ENCODE measurements at places on chromosomes 2 and 18.
A peak's percentile ranks its signal among the peaks of the same experiment; 100 is the strongest.

- no peak for DNase-seq
Observed at GRCh38 chr2:38097258-38097987, 21.5 kb upstream of the CYP1B1 start.

- DNase-seq: peak; percentile 36
Observed at GRCh38 chr2:46002507-46002883, 294.7 kb upstream of the EPAS1 start.

DNA sequence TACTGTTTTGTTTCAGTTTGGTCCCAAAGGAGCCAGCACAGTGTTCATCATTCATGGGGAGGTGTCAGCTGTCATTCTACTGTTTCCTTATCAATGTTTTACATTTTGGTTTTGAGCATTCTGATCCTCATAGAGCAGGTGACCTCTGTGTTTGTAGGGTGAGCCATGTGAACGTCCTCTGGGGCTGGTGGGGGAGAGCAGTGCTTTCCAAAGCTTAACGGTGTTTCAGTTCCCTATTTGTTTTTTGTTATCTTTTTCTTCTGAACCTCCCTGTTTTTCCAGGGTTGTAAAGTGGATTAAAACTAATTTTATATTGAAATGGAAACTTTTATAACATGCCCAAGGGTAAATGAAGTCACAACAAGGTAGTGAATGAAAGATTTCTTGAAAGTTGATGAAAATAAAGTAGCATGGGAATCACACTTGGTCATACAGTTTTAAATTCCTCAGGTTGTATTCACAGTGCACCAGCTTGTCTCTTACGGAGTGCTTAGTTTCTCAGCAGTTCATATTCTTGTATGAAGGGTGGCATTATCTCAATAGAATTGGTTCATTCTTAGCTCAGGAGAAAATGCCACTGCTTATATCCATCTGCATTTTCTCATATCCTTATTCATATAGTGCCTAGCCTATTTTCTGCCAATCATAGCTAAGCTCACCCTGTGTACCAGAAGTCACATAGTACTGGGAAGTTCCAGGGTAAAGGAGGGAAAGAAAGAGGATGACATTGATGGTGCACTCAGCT is 54.5 kb downstream of the MAP4K4 start:
- no peak for DNase-seq

DNA sequence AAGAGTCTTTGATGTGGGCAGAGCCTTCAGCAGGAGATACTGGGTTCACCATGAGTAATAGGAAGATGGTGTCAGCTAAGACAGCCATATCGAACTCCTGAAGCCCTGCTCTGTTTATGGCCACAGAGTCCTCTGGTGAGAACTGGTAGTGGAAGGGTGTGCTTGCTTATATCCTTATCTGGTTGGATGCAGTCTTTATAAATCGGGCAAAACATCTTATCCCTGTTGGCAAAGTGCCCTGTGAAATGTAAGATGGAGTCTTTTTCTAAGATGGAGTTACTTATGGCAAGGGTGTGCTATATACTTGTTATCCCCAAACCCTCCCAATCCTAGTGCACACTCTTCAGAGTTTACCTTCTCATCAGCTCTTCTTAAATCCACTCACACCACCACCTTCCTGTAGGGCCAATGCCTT is 190.8 kb upstream of the PARD3B start:
- no peak for DNase-seq

DNA sequence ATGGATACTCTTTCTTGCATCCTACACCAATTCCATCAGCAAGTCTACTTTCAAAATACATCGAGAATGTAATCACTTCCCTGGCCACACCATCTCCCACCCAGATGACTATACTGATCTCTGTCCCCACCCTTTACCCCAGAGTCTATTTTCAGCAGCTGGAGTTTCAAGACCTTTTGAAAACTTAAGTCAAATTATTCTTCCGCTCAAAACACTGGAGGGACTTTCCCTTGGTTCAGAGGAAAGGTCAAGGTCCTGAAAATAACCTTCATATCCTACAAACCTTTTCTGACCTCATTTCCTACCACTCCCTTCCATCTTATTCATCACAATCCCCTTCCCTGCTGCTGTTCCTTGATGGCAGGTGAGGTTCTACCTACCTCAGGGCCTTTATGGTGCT is 58.8 kb upstream of the LYPD6 start:
- DNase-seq: no peak

- DNase-seq: no peak
Observed at GRCh38 chr2:10439185-10439879, 8.8 kb downstream of the ODC1 start.

DNA sequence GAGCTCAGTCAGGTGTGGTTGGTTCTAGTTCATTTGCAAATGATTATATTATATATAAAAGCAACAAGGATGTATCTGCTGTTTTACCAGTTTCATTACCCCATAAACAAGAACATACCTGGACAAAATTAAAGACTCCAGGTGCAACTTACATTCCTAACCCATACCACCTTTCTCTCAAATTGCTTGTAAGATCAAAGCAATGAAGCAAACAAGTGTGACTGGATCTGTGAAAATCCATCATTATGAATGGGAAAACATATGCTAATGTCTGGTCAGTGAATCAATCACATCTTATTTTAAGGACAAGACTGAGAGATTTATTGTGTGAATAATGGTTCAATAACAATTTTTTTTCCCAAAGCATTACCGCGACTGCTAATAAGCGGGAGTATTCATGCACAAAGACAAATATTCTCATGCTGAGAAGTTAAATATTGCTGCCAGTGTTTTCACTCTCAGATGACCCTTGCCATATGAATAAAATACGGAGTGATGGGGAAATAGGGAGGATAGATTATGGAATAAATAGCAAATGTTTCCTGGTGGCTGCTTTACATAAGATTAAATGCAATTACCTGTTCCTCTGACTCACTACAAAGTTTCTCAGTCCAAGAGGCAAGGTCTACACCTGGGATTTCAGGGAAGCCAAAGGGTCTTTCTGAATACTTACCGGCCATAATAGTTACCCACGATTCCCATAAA is 59.3 kb downstream of the WDR75 start:
- peak; percentile 8 for DNase-seq

DNA sequence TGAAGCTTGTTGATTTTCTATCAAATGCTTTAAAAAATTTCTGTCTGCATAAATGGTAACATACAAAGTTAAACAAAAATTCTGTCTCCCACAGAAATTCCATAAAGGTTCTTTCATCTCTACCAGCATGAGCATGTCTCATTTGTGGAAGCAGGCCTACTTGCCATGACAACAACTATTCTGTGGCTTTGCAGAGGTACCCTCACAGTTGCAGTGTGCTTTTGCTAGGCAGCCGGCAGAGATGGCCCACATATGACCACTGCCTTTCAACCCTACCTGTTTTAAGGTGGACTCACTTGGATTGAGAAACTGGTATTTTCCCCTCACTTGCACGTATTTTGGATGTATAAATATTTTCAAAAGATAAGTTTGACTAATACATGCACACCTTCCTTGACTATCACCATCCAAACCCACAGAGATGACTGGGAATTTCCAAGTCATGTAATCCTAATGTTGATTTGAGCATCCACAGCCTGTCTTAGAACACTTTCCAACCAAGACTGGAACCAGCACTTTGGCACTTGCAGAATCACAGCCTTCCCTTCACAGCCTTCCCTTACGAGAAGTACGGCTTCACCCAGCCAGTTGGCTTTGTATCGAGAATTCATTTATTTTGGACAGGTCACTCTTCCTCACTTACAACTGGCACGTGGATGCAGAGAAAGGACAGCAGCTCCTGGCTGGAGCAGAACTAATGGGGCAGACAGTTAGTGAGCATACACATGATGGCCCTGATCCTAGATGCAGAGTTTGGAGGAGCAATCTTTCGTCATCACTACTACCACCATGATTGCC is 9.3 kb upstream of the FHL2 start:
- no peak for DNase-seq

GRCh38 chr2:144137705-144138428 is 382.1 kb downstream of the ZEB2 start:
- peak; percentile 18 for DNase-seq

DNA sequence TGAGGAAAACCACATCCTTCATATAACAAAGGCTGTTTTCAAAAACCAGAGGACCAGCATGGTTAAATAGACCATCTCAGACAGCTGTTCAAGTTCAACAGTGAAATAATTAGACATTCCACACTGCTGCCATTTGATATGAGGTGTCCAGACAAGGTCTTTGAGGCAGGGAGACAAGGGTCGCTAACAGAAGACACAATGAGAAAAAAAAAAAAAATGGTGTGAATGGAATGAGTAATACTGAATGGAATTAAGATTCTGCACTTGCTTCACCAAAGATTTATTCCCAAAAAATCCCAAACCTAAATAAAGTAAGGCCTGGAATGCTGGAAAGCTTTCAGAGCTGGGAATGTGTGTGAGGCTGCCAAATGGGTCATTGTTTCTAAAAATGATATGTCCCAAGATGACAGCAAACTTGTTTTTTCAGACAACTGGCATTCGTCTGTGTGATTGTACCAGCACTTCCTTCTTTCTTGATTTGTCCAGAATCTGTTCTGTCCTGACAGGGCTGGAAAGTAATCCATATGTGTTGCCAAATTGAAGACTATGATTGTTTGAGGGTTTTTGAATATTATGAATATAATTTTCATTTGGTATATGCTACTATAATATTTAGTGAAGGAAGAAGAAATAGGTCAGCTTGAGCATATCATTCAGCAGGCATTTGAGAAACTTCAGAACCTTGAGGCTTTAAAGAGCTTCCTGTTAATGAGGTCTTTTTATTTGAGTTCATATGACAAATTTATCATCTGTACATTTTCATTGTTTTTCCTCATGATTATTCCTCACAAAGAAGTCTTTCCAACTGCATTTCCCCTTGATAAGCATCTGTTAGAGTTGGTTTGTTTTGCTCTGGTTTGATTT is 85.2 kb upstream of the ITGA4 start:
- DNase-seq: peak; percentile 61

GRCh38 chr2:197077336-197077735 is 150.8 kb upstream of the PGAP1 start:
- no peak for DNase-seq

- DNase-seq: no peak
Observed at GRCh38 chr18:51323961-51324360, 126.5 kb upstream of the MEX3C start.

DNA sequence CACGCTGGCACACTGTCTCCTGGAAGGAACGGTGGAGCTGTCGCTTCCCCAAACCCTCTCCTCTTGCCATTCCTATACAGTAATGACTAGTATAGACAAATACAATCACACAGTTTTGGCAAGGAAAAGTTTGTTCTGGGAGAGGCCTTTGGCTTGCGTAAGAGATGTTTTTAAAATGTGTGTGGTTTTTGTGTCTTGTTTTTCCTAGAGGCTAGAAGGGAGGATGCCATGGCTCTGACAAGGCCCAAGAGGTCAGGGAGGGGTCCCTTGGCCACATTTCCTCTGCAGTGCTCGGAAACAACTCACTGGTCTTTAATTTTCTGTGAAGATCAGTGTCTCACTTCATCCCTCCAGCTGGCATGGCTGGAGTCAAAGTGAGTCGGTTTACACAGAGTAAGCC is 195.9 kb downstream of the SH3RF3 start:
- DNase-seq: peak; percentile 48

GRCh38 chr2:48674933-48675332 is 57.3 kb downstream of the GTF2A1L start:
- DNase-seq: no peak

- no peak for DNase-seq
Observed at GRCh38 chr2:70984576-70985282, 6.3 kb downstream of the ANKRD53 start.

DNA sequence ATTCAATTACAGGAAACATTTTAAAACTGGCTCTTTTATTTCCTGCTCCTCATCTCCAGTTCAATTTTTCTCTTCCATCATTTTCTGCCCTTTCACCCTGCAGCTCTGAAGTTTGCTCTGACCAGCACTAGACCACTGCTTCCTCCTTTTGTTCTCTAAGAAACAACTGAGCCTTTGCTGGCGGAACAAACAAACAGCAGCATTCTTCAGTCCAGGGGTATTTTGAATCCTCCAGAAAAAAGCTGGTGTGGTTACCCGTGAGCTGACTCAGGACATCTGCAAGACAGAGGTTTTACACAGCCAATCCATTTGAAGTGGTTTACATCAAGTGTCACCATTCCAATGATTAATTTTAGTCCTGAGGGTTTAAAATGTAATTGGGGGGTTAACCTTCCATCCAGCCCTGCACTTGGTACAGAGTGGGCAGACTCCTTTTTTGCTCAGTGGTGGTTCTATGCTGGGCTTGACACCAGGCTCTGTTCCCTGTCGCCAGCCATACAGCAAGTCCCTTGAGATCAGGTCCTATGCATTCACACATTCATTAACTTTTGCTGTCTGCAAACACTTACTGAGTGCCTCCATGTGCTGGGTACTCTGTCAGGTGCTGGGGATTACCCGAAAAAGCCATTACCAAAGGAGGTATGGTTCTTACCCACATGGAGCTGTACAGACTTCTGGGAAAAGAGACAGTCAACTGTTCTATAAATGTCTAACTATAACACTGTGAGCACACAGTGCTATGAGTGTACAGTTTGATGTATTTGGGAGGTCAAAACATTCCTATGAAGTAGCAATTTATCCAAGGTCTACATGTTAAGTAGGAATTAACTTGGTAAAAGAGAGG is 909.4 kb upstream of the GYPC start:
- DNase-seq: peak; percentile 80

Data from renal cortical epithelial cell (primary cell).